Calu3 (cell line): ENCODE measurements at places on chromosomes 1 and 21.

DNA sequence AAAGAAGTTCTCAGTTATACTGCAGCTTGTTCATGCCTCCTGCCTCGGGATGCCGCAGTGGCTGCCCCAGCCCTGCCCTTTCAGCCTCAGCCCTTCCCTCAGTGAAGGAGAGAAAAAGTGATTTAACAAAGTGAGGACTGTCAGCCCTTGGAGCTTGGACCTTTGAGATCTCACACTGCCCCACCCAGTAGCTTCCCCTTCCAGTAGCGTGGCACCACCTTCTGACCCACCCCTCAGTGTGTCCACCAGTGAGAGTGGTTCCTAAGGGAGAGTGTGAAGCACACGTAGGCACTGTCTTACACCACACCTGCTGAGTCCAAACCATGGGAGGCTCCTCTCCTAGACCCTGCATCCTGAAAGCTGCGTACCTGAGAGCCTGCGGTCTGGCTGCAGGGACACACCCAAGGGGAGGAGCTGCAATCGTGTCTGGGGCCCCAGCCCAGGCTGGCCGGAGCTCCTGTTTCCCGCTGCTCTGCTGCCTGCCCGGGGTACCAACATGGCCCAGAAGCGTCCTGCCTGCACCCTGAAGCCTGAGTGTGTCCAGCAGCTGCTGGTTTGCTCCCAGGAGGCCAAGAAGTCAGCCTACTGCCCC, at the start of gene CDA:
Gene CDA, plus strand, starts transcription at position 464 of the 592 bp plus-strand sequence. Its CDS starts 33 bp downstream, at position 497.
- H3K27ac ChIP-seq = peak within 1 kb of the TSS; percentile 66
- H3K27me3 ChIP-seq = no peaks in the 10 kb centered on the region
- peak within 1 kb of the TSS; percentile 68 for H3K4me3 ChIP-seq
- peaks cover 7% of the 10 kb centered on the region for H3K36me3 ChIP-seq
- peak; percentile 58 for DNase-seq

GRCh38 chr1:214106375-214106774, 118.6 kb downstream of the PROX1 start:
- no peak overlapping the region for H3K4me3 ChIP-seq
- no peak for DNase-seq
- H3K27ac ChIP-seq = no peak overlapping the region
- H3K36me3 ChIP-seq = no peaks in the 10 kb centered on the region
- H3K4me1 ChIP-seq = peaks cover 5% of the 10 kb centered on the region

- H3K36me3 ChIP-seq = no peaks in the 10 kb centered on the region
- H3K4me3 ChIP-seq = no peak overlapping the region
- H3K27me3 ChIP-seq = no peaks in the 10 kb centered on the region
- DNase-seq = no peak
- no peaks in the 10 kb centered on the region for H3K4me1 ChIP-seq
Measured at GRCh38 chr1:194104247-194104844, 917.9 kb upstream of the B3GALT2 start.

GRCh38 chr1:6414443-6414844, 5.3 kb downstream of the HES2 start:
- peak; percentile 59 for DNase-seq
- H3K4me1 ChIP-seq = peaks cover 9% of the 10 kb centered on the region
- H3K4me3 ChIP-seq = no peak overlapping the region
- H3K36me3 ChIP-seq = no peaks in the 10 kb centered on the region
- H3K27me3 ChIP-seq = peaks cover 42% of the 10 kb centered on the region

- DNase-seq = no peak
- H3K4me3 ChIP-seq = no peak overlapping the region
- H3K36me3 ChIP-seq = no peaks in the 10 kb centered on the region
- no peaks in the 10 kb centered on the region for H3K4me1 ChIP-seq
Measured at GRCh38 chr1:76677416-76678405, 189.6 kb upstream of the ST6GALNAC5 start.

GRCh38 chr21:29231756-29232529, 66.8 kb upstream of the BACH1 start:
- H3K36me3 ChIP-seq = no peaks in the 10 kb centered on the region
- H3K4me1 ChIP-seq = peaks cover 21% of the 10 kb centered on the region
- no peaks in the 10 kb centered on the region for H3K27me3 ChIP-seq
- DNase-seq = no peak

GRCh38 chr1:36051821-36052220, 32.1 kb upstream of the TEKT2 start:
- no peak overlapping the region for H3K27ac ChIP-seq
- no peak overlapping the region for H3K4me3 ChIP-seq
- no peaks in the 10 kb centered on the region for H3K27me3 ChIP-seq
- no peaks in the 10 kb centered on the region for H3K4me1 ChIP-seq
- DNase-seq = no peak

- peaks cover 57% of the 10 kb centered on the region for H3K27me3 ChIP-seq
- no peaks in the 10 kb centered on the region for H3K36me3 ChIP-seq
- H3K4me3 ChIP-seq = no peak overlapping the region
Measured at GRCh38 chr1:115173151-115173550, 83.8 kb upstream of the TSPAN2 start.

DNA sequence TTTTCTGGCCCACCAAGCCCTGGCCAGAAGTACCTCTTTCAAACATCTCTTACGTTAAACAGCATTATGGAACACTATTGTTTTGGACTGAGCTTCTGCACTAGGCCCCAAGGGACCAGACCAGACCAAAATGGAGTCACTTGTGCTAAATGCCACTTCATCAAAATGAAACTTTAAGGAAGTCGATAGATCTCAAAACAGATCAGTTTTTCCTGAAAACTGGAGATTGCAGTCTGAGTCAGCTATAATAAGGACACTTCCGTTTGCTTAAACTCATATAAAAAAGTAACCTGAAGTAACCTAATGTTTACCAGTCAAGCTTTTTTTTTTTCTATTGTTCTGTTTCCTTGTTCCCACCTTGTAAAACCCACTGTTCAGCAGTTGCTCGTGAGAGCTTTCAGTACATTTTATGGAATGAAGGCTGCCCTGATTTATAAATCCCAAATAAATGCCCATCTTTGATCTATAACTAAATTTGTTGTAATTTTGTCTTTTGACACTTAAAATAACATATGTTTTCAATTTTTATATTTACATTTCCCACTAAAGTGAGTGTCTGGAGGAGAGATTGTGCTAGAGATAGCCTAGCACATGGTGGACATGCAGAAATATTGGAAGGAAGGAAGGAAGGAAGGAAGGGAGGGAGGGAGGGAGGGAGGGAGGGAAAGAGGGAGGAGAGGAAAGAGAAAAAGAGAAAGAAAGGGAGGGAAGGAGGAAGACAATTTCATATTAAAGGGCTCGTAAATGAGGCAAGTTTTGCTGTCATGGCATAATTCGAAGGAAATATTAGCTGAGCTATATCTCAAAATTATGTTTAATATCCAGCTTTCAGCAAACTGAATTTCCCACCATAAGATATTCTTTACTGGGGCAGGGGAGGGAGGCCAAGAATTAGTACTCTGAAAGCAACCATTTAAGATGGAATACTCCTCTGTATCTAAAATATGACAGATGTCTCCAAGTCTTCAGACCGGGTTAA, 77.0 kb upstream of the CXADR start:
- H3K27me3 ChIP-seq = no peaks in the 10 kb centered on the region
- H3K4me3 ChIP-seq = no peak overlapping the region
- DNase-seq = no peak
- no peaks in the 10 kb centered on the region for H3K36me3 ChIP-seq
- no peaks in the 10 kb centered on the region for H3K4me1 ChIP-seq

DNA sequence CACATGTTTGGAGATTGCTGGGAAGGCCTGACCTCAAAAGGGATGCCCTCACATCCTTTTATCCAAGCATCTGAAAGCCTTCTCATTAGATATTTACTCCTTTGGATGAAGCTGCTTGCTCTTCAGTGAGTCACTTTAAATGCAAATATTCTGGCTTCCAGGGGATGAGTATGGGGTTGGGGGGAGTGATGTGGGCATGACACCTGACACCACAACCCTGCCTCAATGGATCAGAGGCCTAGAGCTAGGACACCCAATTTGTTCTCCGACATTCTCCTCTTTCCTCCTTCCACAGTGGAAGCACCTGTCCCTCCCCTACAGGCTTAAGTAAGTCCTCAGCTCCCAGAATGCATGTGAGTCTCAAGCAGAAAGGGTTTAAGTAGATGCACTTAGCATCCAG, 238.3 kb downstream of the OMA1 start:
- H3K27ac ChIP-seq = no peak overlapping the region
- peaks cover 44% of the 10 kb centered on the region for H3K27me3 ChIP-seq
- no peaks in the 10 kb centered on the region for H3K4me1 ChIP-seq
- no peak for DNase-seq

DNA sequence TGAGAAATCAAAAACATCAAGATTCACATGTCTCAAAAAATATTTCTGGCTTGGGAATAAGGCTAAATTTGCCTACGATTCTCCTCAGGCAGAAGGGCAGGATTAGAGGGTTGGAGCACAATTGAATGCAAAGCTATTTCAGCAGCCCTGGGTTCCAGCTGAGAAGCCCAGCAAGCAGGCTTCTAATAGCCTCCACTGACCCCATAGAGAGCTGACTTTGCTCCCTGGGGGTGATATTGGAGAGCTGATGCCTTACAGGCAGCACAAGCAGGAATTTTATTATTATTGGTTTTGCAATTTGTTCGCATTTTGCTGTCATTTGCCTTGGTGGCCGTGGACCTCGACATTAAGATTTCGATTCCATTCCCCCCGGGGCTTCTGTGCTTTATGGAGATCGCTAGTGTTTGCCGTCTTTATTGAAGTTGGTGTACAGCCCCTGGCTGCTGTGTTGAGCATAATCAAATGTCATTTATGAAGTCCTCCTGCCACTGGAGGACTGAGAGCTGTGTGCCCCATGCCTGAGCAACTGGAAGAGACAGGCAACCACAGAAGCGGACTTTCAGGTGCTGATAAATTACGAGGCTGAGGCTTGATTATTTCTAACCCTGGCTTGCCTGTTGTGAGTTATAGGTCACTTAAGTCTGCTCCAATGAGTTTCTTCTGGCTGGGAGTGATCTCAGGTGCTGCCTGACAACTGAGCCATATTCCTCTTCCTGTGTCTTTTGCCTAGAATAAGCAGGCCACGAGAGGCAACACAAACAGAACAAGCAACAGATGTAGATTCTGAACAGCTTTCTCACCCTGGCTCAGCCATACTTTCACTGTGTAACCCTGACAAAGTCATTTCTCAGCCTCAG, 518.4 kb upstream of the CAMK1G start:
- DNase-seq = no peak
- H3K27ac ChIP-seq = no peak overlapping the region
- no peak overlapping the region for H3K4me3 ChIP-seq
- H3K4me1 ChIP-seq = no peaks in the 10 kb centered on the region
- peaks cover 26% of the 10 kb centered on the region for H3K27me3 ChIP-seq

DNA sequence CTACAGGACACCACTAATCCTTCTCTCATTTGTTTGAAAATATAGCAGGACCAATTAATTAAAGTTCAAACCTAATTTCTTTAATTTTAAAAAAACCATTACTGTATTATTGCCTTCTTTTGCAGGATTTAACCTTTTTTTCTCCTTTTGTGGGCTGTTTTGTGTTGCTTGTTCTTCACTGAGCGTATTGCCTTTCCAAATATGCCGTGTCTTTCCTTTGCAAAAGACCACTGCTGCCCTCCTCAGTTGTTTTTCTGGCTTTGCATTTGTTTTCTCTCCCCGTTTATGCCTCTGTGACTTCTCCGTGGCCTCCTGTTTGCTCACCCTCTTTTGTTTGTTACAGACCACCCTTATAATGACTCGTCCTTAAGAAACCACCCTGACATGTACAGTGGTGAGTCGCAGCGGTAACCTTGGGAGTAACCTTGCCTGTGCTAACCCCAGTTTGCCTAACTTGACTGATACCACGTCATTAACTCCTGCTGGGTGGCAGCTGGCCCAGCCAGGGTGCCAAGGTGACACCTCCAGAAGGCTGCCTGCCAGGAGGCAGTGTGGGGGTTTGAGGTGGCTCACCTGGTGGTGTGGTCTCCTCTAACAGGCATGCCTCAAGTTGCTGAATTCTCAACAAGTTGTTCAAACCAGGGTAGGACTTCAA, 81.1 kb upstream of the CNTN2 start:
- no peaks in the 10 kb centered on the region for H3K36me3 ChIP-seq
- no peak overlapping the region for H3K27ac ChIP-seq
- no peak for DNase-seq
- no peak overlapping the region for H3K4me3 ChIP-seq
- H3K4me1 ChIP-seq = peaks cover 8% of the 10 kb centered on the region
- peaks cover 100% of the 10 kb centered on the region for H3K27me3 ChIP-seq
